ENCODE measurements at places on chromosomes 1 and 21.

GRCh38 chr1:218344814-218345672, at the start of gene TGFB2:
Gene TGFB2 (plus strand): TSS chr1:218345336. CDS start chr1:218346702, 1,366 bp downstream.
- DNase-seq: no peak

GRCh38 chr1:227902641-227902990, 45.1 kb downstream of the WNT9A start:
- DNase-seq: peak; percentile 32

DNA sequence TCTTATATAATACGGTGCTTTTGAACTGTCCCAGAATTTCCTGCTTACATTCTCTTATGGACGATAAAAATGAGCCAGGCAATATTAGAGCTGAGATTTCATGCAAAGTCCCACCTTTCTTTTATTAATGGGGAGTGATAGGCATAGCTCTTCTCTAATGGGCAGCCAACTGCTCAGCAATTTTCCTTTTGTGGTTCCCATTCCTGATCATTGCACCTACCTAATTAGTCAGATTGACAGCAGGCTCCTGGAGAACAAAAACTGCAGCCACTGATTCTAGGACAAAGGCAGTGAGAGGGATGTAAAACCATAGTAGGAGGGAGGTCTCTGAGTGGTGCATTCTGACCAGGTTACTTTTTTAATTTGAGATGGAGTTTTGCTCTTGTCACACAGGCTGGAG, 110.4 kb downstream of the UCK2 start:
- no peak for DNase-seq

GRCh38 chr1:40530735-40531380, 579 bp upstream of the ZNF684 start:
- no peak for DNase-seq

- DNase-seq: no peak
Observed at GRCh38 chr1:204041232-204041767, 31.6 kb upstream of the SOX13 start.

DNA sequence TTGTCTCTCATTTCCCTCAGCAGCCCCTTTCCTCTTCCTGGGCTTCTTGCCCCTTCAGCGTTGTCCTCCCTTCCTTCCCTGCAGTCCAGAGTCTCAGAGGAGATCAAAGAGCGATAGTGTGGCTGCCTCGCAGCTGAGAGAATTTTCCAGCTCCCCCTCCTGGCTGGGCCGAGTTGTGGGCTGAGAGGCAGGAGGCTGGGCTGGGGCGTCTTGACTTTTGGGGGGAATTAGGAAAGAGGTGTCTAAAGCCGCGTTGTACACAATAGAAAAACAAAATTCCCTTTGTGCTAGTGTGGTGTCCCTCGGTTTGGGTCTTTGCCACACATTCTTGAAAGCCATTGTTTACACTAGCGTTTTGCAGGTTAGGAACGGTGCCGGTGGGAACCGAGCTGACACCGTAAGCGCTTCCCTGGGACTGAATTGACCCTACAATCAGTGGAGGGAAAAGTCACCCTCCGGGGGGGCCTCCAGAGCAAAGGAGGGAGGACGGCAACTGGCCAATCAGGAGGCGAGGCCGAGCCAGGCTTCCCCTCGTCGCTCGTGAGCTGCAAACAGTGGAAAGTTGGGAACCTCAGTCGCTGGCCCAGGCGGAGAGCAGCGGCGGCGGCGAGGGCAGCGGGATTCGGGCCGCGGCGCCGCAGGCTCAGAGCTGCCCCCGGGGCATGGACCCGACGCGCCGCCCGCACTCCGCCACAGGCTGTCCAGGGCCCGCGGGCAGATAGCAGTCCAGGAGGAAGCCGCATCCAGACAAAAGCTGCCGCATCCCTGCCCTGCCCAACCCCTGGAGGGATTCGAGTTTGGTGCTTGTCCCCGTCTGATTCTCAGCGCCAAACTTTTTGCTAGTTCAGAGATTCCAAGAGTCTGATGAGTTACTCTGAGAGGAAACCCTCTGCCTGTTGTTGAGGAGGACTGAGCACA, at the start of gene HMCN1:
Gene HMCN1 (plus strand): TSS at position 574 of the 918 bp plus-strand sequence. CDS start 389 bp downstream, outside the sequence.
- DNase-seq: peak; percentile 76

- no peak for DNase-seq
Observed at GRCh38 chr1:201279313-201279712, 4.0 kb upstream of the PKP1 start.

- DNase-seq: no peak
Observed at GRCh38 chr1:15350151-15350550, 59.5 kb upstream of the EFHD2 start.

DNA sequence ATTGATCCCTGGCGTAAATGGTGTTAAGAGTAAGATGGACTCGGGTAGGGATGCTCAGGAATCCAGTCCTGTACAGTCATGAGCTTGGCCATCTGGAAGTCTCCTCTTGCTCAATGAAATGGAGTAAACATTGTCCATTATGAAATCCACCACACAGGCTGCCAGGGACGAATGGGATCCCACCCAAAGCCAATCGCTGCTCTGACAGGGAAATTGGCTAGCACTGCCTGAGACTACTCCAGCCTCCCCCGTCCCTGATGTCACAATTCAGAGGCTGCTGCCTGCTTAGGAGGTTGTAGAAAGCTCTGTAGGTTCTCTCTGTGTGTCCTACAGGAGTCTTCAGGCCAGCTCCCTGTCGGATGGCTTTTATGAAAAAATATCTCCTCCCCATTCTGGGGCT, at the start of gene HSD11B1:
Gene HSD11B1 (plus strand): TSS at position 263 of the 400 bp plus-strand sequence. CDS start 97 bp downstream, at position 360.
- peak; percentile 75 for DNase-seq

DNA sequence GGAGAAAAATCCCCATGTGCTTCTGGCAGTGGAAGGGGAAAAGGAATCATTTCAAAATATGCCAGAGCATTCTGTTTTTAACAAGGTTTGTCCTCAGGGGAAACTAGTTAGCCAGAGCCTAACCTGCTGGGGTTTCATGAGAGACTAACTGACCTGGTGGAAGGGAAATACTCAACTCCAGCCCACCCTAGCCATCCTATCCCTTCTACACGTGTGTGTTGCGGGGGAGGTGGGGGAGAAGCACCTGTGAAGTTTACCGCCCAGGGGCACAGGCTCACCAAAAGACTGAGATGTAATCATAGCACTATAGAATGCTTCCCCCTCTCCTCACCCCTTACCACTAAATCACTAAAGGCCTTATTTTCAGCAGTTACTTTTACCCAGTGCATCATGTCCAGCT, 139.5 kb downstream of the GRIK3 start:
- DNase-seq: no peak

DNA sequence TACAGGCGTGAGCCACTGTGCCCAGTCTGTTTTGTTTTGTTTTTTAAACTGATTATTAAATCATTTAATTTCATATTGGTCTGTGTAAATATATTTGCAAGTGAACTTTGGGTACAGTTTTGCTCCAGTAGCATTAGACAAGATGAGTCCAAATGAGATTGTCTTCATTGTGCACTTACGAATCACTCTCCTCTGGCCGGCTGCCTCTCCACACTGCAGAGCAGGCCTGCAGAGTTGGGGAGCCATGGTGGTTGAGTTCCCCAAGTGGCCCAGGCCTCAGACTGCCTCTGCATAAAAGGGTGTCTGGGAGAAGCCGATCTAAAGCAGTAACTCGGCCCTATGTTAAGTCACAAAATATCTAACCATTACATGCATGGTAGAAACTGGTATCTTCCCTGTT, 74.8 kb downstream of the ATP5PO start:
- DNase-seq: no peak

DNA sequence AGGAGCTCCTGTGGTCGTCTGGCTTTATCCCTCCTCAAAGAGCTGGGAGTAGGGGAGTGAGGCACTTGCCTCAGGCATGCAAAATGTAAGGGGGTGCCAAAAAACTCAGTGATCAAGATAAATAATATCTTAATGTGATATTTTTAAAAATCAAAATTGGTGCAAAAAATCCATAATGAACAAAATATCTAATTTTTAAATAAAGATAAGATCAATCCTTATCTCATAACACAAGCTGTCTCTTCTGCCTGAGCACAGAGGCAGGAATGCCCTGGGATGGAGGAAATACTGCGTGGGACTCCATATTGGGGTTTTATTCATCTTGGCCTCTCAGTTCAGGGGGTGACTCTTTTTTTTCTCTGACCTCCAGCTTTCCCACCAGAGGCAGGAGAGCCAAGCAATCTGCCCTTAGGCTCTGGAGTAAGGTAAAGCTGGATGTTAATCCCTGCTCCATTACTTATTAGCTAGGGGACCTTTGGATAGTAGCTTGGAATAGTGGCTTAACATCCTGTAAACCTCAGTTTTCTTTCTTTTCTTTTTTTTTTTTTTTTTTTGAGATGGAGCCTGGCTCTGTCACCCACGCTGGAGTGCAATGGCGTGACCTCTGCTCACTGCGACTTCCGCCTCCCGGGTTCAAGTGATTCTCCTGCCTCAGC, 77.3 kb upstream of the NFASC start:
- DNase-seq: no peak

- no peak for DNase-seq
Observed at GRCh38 chr1:179950651-179951050, 4.0 kb upstream of the CEP350 start.

GRCh38 chr1:214076708-214077065, 88.9 kb downstream of the PROX1 start:
- DNase-seq: no peak

- no peak for DNase-seq
Observed at GRCh38 chr1:88357729-88358128, 326.3 kb upstream of the PKN2 start.

DNA sequence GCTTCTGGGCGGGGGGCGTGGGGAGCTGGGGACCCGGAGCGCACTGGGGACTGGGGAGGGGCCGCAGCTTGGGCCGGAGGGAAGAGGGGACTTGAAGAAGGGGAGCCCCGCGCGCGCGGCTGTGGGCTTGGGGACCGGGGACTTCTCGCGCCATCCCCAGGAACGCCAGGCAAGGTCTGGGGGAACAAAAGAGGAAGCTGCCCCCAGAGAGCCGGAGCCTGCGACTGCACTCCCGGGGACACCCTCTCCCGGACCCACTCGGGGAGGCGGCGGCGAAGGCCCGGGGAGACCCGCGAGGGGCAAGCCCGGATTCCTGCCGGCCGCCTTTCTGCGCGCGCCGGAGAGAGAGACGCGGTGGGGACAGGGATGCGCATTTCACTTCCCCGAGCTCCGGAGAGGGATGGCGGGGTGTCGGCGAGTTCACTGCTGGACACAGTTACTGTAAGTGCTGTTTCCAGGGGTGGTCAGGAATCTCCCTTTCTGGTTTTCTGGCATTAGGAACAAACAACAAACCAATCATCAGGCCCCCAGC, 732 bp downstream of the ABCG1 start:
- DNase-seq: no peak

- no peak for DNase-seq
Observed at GRCh38 chr1:212595787-212596714, 12.5 kb upstream of the ATF3 start.

GRCh38 chr1:14773396-14774025, 175.0 kb downstream of the KAZN start:
- no peak for DNase-seq

DNA sequence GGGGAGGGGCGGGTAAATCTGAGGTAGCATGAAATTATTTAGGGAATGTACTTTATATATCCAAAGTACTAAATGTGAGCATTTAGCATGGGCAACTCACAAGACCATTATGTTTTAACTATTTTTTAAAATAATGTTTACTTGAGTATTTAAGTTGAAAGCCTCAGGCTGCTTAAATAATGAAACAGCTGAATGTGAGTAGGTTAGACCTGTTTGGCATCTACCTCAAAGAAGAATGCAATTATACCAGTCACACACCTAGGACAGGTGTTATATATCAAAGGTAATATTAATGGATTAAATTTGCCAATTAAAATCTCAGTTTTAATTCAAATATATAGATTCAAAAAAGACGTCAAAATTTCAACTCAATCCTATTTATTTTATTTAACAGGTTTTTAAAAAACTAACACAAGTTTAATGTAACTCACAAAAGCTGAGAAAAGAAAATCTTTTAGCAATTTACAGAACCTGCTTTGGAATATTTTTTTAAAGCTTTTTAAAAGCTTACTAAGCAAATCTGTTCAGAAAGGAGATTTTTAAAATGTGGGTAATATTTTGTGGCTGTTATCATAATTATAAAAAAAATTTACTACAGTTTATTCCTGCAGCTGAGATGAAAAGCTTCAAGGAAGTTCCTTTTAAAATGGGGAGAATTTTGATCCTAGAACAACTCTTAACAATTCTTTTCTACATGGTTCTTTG, 104.6 kb upstream of the LBR start:
- DNase-seq: no peak

Measured in right lobe of liver (tissue), 6 donors.